ENCODE measurements at places on chromosomes 7 and 10.

DNA sequence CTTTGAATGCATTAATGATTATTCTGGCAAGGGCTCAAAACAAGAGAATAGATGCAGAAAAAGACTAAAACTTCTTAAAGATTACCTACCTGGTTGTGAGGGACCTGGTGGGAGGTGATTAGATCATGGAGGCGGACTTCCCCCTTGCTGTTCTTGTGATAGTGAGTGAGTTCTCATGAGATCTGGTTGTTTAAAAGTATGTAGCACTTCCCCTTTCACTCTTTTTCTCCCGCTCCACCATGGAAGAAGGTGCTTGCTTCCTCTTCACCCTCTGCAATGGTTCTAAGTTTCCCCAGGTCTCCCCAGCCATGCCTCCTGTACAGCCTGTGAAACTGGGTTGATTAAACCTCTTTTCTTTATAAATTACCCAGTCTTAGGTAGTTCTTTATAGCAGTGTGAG lies 226.6 kb downstream of the ARHGAP12 start:
- DNase-seq: no peak

DNA sequence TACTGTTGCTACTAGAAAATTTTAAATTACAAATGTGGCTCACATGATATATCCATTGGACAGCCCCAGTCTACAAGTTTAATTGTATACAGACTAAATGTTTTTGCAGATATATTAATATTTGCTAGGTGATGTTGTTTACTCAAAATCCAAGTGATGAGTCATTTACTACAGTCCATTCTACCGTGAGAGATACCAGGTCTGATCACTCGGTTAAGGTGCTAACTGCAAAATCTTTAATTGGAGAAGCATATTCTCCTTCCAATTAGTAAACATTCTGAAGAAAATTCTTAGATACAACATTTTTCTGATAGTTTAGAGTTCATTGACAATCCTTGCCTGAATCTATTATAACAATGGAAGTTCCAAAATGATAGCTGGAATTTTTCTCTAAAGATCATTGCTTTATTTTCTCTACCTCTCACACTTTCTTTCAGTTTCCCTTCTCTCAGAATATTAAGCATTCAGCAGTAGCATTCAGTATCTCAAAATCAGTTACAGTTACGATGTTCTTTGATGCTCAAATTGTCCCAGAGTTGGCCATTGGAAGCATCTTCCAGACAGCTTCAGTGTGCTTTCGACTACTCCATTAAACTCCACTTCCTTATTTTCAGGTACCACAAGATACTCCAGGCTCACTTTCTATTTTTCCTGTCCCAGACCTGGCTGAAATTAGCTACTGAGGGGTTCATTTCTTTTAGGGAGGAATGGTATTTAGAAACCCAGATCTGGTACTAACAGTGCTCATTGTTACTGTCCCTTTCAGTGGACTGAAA lies 2.3 kb downstream of the ABCB1 start:
- peak; percentile 12 for DNase-seq

DNA sequence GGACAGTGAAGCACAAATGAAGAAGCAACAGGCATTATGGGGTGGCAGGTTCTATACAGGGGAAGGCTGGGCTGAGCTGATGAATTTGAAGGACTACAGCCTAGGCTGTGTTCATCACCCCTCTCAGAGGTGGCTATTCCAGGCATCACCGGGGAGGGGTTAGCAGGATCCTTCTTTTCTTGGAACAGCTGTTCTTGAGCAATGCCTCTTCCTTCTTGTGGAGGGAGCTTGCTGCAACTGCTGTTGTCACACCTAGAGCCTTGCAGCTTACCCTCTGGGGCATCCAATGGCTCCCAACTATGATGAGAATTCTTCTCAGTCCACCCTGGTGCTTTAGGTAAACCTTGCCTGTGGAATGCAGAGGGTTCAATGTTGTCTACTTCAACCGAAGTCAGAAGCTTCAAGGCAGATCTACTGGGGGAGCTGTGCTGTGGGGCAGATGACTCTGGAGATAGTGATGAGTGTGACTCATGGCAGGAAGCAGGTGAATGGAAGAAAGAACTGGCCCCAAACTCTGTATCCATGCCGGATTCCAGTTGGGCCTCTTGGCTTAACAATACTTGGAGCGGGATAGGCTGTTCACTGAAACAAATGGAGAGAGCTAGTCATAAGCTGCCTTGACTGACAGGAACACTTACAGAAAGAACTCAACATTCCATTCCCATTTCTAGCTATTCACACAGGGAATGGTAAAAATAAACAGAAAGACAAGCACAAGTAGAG lies 21.5 kb upstream of the PPP3CB start:
- no peak for DNase-seq

DNA sequence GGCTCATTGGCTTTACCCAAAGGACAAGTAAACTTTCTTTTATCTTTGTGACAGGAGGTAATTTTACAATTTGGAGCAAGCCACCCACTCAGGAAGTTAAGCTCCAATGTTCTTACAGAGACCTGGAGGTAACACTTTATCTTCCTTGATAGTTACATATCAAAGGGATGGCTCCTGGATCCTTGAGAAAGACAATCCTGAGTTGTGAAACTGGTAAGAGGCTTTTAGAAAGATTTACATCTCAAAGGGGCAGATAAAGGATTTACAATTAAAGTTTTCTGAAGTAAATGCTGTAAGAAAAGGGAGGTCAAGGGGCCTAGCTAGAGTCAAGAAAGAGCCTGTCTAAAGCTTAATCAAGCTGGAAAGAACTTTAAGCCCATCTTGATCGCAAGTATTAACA lies 124.4 kb upstream of the ZNF804B start:
- no peak for DNase-seq

GRCh38 chr7:39069896-39070881 lies 92.5 kb downstream of the POU6F2 start:
- no peak for DNase-seq
